ENCODE measurements at places on chromosomes 16 and 17. TPM values are rescaled to one million over a fixed set of nuclear protein-coding genes. Genes with fewer than 3 reads are reported as not detected.

OTOA gene
- not detected for total RNA-seq

KRT12 gene
- not detected for total RNA-seq

KRT32 gene
- total RNA-seq = 0.06 TPM

RGS11 gene
- 4.1 TPM for total RNA-seq

TBC1D3B gene
- total RNA-seq = 1.9 TPM

SLC13A2 gene
- 0.21 TPM for total RNA-seq

SDK2 gene
- total RNA-seq = 0.32 TPM

KRTAP2-3 gene
- not detected for total RNA-seq

TNFRSF17 gene
- not detected for total RNA-seq

LLGL2 gene
- total RNA-seq = 26.3 TPM

KIFC3 gene
- 192 TPM for total RNA-seq

FBXW10 gene
- 0.96 TPM for total RNA-seq

CDIP1 gene
- 11.6 TPM for total RNA-seq

CBX4 gene
- 32.2 TPM for total RNA-seq

TERB1 gene
- total RNA-seq = not detected

RHBDF2 gene
- 63.3 TPM for total RNA-seq

SOX9 gene
- 13.7 TPM for total RNA-seq

EFNB3 gene
- 1.7 TPM for total RNA-seq

FBXW10B gene
- 4.2 TPM for total RNA-seq

SMCR8 gene
- 17.3 TPM for total RNA-seq

DNAJA2 gene
- total RNA-seq = 77.0 TPM

CMTM2 gene
- not detected for total RNA-seq

CAPNS2 gene
- not detected for total RNA-seq

GJD3 gene
- 1.2 TPM for total RNA-seq

HOXB5 gene
- total RNA-seq = 2.8 TPM

FOXF1 gene
- not detected for total RNA-seq

EXOC3L1 gene
- total RNA-seq = not detected

ELP5 gene
- total RNA-seq = 118 TPM

ALOX15 gene
- total RNA-seq = 0.28 TPM

TRIM72 gene
- 0.02 TPM for total RNA-seq

TOP2A gene
- 217 TPM for total RNA-seq

SLC9A5 gene
- 1.7 TPM for total RNA-seq

ODAD4 gene
- 1.1 TPM for total RNA-seq

TBC1D3K gene
- total RNA-seq = not detected

HS3ST4 gene
- total RNA-seq = not detected

CDRT4 gene
- total RNA-seq = 2.6 TPM

SCNN1B gene
- total RNA-seq = 0.06 TPM

MSLN gene
- 1.4 TPM for total RNA-seq

NLRC3 gene
- total RNA-seq = 0.05 TPM

ABCC12 gene
- 0.06 TPM for total RNA-seq

KPNB1 gene
- 452 TPM for total RNA-seq

MILR1 gene
- 1.8 TPM for total RNA-seq

XAF1 gene
- not detected for total RNA-seq

KRT26 gene
- total RNA-seq = not detected

GLTPD2 gene
- not detected for total RNA-seq

NOS2 gene
- 0.15 TPM for total RNA-seq

KRTAP1-5 gene
- total RNA-seq = not detected

PRR35 gene
- total RNA-seq = 0.20 TPM

ACSM2B gene
- not detected for total RNA-seq

HEATR9 gene
- total RNA-seq = not detected

DOC2B gene
- total RNA-seq = 0.79 TPM

TEKT1 gene
- not detected for total RNA-seq

IKZF3 gene
- not detected for total RNA-seq

PIK3R5 gene
- total RNA-seq = 0.18 TPM

PAGR1 gene
- total RNA-seq = 48.8 TPM

NPTX1 gene
- 85.9 TPM for total RNA-seq

Measured in A549 treated with CpdA at 1 μM for 4 hours (cell line).